ENCODE measurements at places on chromosomes 7 and 10. TPM values are rescaled to one million over a fixed set of nuclear protein-coding genes. Genes with fewer than 3 reads are reported as not detected.

Gene LLCFC1
- not detected for total RNA-seq

GRCh38 chr7:19248681-19249080 is 103.5 kb upstream of the FERD3L start:
- DNase-seq, result no peak
- no peaks in the 10 kb centered on the region for H3K4me1 ChIP-seq
- no peak overlapping the region for H3K27ac ChIP-seq
- H3K36me3 ChIP-seq, result no peaks in the 10 kb centered on the region

- no peak for DNase-seq
- H3K4me3 ChIP-seq, result no peak overlapping the region
- no peak overlapping the region for H3K27ac ChIP-seq
- H3K4me1 ChIP-seq, result no peaks in the 10 kb centered on the region
Measured at GRCh38 chr7:111364413-111364812, 197.9 kb downstream of the IMMP2L start.

- no peaks in the 10 kb centered on the region for H3K36me3 ChIP-seq
- no peak for DNase-seq
Measured at GRCh38 chr10:3321123-3321522, 148.5 kb upstream of the PITRM1 start.

DNA sequence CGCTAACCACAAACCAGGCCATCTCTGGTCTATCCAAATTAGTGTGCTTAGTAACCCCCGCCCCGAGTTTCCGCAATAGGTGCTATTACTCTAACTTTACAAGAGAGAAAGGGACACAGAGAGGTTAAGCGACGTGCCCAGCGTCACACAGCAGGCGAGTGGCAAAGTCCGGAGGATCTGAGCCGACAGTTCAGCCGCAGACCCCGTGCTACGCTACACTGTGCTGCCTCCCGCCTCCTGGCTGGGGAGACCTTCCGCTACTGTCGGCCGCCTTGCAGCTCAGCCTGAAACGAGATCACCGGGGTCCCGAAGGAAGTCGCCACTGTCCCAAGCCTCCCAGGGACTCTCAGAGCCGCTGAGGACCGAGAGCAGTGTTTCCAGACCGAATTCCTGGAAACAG is 799 bp downstream of the INTS1 start:
- peaks cover 57% of the 10 kb centered on the region for H3K4me1 ChIP-seq
- DNase-seq, result no peak
- no peaks in the 10 kb centered on the region for H3K27me3 ChIP-seq
- peak overlapping the region; percentile 74 for H3K4me3 ChIP-seq
- peaks cover 35% of the 10 kb centered on the region for H3K36me3 ChIP-seq
- H3K27ac ChIP-seq, result no peak overlapping the region

Gene CYP3A4
- not detected for total RNA-seq
